Gastroesophageal sphincter (tissue), 4 donors: ENCODE measurements at places on chromosomes 3 and 15.

- no peak for ATAC-seq
Observed at GRCh38 chr15:42031198-42031915, 10.5 kb upstream of the PLA2G4E start.

DNA sequence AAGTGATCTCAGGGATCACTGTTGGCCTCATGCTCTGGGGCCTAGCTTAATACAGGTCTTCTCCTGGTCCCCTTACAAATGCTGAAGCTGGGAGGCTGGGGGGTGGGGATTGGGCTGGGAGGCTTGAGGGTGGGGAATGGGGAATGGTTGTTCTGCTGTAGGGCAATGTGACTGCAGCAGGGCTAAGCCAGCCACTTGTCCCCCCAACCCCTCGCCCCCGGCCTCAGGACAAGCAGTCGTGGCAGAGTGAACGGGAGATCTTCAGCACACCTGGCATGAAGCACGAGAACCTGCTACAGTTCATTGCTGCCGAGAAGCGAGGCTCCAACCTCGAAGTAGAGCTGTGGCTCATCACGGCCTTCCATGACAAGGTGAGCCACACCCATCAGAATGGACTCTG, 17.2 kb upstream of the EXOG start:
- ATAC-seq = no peak

DNA sequence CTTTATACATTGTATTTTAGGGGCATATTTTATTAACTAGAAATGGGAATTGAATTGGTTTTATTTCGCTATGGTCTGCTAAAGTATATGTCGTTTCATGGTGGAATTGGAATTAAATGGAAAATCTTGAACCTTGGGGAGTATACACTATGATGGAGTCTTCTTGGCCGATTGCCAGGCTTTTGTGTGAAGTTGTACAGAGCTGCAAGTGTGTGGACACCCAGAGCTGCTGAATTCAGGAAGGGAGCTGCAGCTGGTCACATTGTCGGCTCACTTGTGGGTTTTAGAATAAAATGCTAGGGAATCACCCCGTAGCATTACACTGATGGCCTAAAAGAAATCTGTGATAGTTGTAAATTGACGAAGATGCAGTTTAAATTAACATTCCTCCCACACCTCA, 35.1 kb downstream of the USP3 start:
- no peak for ATAC-seq

DNA sequence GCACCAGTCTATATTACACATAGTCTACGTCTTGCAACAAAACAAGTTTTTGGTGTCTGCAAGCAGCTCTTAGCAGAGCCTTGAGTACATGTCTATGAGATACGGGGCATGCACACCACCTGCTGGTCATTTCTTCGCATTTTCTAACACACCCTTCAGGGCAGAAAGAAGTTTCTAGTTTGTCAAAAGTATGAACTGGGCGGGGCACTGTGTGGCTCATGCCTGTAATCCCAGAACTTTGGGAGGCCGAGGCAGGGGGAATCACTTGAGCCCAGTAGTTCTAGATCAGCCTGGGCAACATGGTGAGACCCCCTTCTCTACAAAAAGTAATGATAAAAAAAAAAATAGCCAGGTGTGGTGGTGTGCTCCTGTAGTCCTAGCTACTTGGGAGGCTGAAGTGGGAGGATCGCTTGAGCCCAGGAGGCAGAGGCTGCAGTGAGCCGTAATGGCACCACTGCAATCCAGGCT, 64.2 kb upstream of the ARL8B start:
- ATAC-seq = peak; percentile 83

- no peak for ATAC-seq
Observed at GRCh38 chr3:52202384-52203077, 4.6 kb downstream of the ALAS1 start.

DNA sequence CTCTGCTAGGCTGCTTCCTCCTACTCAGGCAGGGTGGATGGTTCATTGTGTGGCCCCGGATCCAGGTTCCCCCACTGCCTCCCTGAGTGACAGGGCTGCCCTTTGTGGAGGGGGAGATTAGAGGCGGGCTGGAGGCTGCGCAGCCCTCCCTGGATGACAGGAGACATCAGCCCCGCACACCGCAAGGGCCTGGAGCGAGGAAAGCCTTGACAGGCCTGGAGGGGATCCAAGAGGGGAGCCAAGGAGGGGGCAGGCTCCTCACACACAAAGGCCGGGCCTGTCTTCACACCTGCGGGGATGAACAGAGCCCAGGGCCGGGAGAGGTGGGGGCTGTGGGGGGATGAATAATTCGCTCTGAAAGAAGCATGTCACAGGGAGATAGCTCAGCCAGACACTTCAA, 72.9 kb downstream of the RPN1 start:
- no peak for ATAC-seq
